ENCODE measurements at places on chromosomes 7 and 10.

GRCh38 chr7:5430612-5430947, 6.9 kb upstream of the TNRC18 start:
- DNase-seq, result no peak

DNA sequence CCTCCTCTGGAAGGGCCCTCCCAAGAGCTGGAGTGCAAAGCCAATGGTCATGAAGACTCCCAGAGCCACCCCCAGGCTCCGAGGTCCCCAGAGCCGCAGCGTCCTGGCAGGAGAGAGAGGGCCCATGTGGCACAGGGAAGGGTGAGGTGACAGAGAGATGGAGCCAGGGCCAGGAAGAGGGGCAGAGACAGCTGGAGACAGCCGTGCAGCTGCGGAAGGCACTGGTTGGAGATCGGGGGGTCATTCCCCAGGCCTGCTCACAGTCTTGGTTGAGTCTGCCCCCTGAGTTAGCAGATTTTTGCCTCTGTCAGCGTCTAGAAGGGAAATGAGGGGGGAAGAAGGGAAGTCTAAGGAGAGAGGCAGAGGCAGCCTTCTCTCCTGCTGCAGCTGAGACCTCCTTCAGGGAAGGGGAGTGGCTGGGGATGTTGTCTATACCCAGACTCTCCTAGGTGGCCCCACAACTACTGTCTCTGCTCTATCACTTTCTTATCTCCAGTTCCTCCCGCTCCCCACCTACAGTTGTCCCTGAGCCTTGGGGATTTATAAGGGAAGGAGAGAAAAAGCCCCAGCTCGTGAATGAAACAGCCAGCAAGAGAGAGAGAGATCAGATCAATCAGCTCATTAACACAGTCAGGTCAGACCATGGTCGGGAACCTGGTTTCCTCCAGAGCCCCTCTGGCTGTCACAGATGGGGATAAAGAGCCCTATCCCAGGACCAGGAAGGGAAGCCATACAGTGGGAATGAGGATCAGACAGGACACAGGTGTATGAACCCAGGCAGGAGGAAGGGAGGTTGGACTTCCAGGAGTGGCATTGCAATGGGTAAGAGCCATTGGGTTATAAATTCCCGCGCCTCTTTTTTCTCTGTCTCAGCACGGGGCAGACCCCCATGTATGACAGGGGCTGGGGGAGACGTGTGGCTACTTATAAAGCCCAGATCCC, 1.2 kb downstream of the GAL3ST4 start:
- DNase-seq, result no peak

GRCh38 chr7:12638851-12639456, 48.5 kb upstream of the ARL4A start:
- DNase-seq, result peak; percentile 52

GRCh38 chr7:146575903-146576302, 459.3 kb downstream of the CNTNAP2 start:
- no peak for DNase-seq

- no peak for DNase-seq
Observed at GRCh38 chr7:138853448-138853847, 55.5 kb upstream of the ATP6V0A4 start.

GRCh38 chr7:116101704-116102103, 71.1 kb upstream of the TFEC start:
- DNase-seq, result no peak

- no peak for DNase-seq
Observed at GRCh38 chr7:130381468-130382312, 1.4 kb downstream of the CPA1 start.

DNA sequence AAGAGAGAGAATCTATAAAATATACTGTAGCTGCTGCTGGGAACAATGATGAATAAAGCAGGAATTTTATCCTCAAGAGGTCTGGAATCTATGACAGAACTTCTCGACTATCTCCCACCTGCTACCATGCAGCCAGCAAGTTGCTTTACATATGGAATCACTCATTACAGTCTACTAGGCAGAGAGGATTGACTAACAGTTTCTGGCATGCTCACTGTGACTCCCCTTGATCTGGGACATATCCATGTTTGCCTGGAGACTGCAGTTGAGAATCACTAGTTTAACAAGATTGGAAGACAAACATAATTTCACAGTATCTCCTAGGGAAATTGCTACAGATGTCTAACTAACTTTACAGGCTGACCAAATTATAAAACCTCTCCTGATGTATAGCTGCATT, 13.3 kb downstream of the GPR37 start:
- no peak for DNase-seq

GRCh38 chr7:1101563-1102431, 13.9 kb downstream of the GPER1 start:
- DNase-seq, result no peak

DNA sequence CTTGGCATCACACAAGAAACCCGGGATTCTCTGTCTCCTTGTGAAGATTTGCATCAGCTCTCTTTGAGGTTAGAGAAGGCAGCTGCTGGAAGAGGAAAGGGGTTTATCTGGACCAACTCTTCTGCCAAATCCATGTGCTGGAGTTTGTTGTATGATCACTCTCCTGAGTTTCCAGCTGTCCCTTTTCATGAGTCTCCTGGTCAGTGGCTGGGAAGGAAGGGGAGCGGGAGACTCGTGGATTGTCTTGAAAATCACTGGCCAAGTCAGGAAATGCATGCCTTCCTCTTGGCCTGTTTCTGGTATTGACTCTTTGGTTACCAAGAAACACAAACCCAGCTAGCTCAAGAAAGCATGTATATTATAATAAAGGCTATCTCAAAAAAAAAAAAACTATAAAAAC, 38.8 kb downstream of the TACR2 start:
- no peak for DNase-seq

DNA sequence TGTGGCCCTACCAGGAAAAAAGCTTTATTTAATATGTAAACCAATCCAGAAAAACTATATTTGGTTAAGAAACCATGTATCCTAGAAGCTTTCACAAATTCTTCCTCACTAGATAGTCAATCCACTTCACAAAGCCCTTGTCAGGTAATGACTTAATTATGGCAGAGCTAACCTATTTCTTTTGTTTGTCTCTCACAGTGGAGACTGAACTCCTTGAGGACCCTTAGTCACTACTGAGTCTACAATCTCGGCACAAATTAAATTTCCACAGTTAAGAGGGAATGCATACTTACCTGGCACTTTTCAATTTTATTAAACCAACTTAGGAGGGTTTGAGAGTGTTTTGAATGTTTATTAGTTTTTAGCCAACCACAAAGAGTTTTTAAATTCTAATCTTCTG, 23.0 kb downstream of the WAPL start:
- DNase-seq, result no peak

GRCh38 chr7:52925332-52925731, 110.1 kb upstream of the POM121L12 start:
- no peak for DNase-seq

DNA sequence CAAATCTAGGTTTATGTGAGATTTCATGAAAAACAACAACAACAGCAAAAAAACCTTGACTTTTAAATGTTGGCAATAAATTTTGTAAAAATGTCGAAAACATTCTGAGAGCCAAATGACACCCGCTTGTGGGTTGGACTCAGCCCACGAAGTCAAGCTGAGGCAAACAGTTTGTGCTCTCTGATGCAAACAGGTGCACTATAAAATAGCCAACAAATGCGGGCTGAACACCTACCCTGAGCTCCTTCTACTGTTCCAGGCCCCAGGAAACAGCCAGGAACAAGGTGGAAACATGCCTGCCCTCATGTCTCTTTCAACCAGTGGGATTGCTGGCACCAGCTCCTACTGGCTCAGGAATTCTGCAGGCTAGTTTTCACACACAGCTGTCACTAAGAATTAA, 105.0 kb upstream of the ZNF716 start:
- DNase-seq, result no peak

DNA sequence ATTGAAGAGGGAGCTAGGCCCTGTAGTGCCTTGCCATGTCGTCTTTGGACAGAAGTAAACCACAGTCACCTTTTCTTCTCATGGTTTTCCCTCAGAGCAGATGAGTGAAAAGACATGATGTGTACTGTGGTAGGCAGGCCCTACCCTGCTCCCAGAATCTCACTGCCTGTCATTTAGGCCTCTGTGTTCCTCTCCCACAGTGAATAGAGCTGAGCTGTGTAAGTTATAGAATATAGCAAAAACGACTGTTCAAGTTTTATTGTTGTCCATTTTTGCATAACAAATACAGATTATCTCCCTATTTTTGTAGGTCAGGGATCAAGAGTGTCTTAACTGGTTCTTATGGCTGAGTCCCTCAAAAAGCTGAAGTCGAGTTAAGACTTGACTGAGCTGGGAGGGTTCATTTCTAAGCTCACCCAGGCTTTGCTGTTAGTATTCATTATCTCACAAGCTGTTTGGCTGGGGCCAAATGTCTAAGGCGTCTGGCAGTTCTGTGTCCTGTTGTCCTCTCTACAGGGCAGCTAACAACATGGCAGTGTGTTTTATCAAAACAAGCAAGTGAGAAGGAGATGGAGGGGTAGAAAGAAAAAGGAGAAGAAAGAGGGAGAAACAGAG, 780.9 kb upstream of the POM121L12 start:
- no peak for DNase-seq

GRCh38 chr7:16811551-16811950, 6.8 kb upstream of the AGR2 start:
- DNase-seq, result no peak

GRCh38 chr10:100014071-100014762, 4.5 kb upstream of the DNMBP start:
- no peak for DNase-seq
